ENCODE measurements at places on chromosomes 7 and 10.
A peak's percentile ranks its signal among the peaks of the same experiment; 100 is the strongest.

GRCh38 chr7:143892527-143893300 is 9.3 kb downstream of the TCAF1 start:
- DNase-seq = peak; percentile 60

GRCh38 chr7:54813398-54813797 is 54.4 kb upstream of the SEC61G start:
- no peak for DNase-seq

GRCh38 chr10:59387951-59388670 is 25.8 kb upstream of the FAM13C start:
- DNase-seq = peak; percentile 96

DNA sequence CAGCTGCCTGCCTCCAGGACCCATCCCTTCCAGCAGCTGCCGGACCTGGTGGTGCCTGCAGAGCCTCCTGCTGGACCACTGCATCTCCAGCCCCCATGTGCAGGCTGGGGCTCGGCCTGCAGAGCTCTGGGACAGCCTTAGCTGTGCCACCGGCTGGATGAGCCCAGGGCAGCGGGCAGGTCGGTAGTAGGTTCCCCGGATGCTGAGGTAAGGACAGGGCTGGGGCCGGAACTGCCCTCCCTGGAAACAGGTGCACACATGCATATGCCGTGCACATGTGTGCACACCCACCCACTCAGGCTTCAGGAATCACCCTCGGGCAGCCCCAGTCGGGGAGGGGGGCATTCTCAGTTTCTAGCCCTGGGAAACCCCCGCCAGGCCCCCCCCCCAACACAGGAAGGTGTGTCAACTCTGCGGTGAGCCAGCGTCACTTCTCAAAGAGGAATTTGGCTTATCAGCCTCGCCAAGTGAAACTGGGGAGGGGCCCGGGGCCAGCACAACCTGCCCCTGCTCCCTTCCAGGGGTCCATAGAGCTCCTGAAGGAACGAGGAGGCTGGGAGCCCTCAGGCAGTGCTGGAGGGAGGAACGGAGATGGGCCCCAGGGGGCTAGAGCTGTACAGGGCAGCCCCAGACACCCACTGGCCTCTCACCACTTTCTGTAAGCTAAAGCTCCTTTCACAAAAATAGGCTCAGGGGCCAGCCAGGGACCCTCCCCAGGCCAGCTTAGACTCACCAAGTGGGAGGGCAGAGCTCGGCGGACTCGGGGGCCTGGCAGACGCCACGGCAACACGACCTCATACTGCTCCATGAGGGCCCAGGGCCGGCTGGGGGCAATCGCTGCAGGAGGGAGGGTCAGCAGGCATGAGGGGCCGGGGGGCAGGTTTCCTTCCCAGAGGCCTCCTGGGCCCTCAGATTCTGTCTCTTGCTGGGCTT is 1.7 kb downstream of the ADAM8 start:
- no peak for DNase-seq

- no peak for DNase-seq
These were observed 38.0 kb downstream of the FOXI2 start for GRCh38 chr10:127774766-127775559.

DNA sequence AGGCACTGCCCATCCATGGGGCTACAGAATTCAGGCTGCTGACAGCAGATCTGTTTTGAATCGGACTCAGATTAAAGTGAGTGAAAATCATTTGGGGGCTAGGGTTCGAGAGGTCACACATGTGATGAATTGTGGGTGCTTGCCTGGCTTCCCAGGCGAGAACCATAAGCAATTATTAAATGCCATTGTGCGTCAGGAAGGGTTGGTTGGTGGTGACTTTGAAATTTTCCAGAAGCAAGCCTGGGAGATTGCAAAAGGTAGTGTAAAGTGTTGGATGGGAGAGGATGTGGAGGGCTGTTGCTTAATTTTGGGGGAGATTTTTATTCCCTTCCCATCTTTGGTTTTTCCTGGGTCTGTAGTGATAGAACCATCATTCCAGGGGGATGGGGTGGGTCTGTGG is 34.6 kb downstream of the LRMDA start:
- peak; percentile 86 for DNase-seq

DNA sequence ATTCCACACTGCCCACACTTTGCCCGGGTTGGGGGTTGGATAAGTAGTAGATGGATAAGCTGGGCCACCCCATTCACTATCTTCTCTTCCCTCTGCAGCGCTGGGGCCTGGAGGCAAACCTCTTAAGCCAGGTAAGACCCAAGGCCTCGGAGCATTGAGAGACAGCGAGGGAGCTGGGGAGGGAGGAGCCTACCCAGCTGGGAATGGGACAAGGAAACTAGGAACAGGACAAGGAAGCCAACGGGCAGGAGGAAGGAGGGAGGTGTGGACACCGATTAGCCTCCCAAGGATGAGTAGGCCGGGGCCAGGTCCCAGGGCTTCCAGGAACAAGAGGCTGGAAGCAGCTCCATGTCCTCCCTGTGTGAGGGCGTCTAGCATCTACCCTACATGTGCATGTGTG is 9.6 kb downstream of the ELN start:
- no peak for DNase-seq

- DNase-seq = no peak
These were observed 75.3 kb upstream of the PTN start for GRCh38 chr7:137418841-137419240.

DNA sequence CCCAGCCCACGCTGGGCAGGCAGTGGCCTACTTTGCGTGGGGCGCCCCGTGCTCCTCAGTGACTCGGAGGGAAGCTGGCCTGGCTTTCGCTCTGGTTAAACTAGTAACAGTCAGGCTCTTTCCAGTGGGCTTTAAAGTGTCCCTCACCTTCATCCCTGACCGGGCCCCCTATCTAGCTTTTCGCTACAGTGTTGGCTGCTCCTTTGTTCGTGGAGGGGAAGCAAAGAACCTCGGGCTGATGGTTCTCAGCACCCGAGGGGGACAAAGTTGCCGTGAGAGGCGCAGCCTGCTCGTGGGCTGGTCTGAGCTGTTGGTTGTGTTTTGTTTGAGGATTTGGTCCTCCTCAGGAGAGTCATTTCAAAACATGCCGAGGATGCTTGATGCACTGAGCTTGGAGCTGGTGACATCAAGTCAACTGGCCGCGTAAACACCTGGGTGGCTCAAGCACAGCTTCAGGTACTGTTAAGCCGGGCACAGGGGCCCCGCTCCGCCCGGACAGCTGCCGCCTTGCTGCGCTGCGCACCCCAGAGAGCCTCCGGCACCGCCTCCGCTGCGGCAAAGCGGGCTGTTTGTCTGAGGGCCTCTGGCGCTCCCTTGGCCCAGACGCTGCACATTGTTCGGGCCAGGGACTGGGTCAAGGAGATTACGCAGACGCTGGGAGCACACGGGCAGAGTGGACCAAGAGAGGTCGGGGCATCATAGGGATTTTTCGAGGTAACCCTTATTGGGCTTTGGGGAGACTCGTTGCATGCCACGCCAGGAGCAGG is 1.6 kb downstream of the DLX6 start:
- DNase-seq = no peak

DNA sequence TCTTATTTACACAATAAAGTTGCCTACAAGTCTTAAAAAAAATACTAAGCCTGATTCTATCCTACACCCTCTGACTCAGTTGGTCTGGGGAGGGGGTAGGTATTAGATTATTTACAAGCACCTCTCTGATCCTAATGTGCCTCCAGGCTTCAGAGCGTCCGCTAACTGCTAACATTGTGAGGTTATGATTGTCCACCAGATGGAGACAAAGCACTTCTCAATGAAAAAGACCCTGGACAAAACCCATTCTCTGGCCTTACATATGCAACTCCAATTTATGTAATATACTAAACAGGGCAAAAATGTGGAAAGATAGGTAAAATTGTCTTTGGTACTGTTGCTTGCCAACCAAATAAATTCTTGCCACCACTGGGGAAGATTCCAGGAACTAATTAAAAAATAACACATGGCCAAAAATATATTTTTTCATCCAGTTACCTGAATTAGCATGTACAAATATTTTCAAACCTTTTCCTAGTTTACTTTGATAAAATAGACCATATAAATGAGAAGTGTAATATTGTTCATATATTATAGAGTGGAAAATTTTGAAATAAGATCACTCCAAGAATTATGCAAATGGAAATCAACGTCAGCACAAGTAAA is 92.4 kb downstream of the KIF20B start:
- DNase-seq = peak; percentile 75

GRCh38 chr10:1738950-1739349 is 1.6 kb upstream of the ADARB2 start:
- no peak for DNase-seq

- DNase-seq = no peak
These were observed 121.1 kb upstream of the PDE1C start for GRCh38 chr7:32191305-32191704.

- DNase-seq = no peak
These were observed 77.2 kb upstream of the CALCR start for GRCh38 chr7:93651603-93652159.

DNA sequence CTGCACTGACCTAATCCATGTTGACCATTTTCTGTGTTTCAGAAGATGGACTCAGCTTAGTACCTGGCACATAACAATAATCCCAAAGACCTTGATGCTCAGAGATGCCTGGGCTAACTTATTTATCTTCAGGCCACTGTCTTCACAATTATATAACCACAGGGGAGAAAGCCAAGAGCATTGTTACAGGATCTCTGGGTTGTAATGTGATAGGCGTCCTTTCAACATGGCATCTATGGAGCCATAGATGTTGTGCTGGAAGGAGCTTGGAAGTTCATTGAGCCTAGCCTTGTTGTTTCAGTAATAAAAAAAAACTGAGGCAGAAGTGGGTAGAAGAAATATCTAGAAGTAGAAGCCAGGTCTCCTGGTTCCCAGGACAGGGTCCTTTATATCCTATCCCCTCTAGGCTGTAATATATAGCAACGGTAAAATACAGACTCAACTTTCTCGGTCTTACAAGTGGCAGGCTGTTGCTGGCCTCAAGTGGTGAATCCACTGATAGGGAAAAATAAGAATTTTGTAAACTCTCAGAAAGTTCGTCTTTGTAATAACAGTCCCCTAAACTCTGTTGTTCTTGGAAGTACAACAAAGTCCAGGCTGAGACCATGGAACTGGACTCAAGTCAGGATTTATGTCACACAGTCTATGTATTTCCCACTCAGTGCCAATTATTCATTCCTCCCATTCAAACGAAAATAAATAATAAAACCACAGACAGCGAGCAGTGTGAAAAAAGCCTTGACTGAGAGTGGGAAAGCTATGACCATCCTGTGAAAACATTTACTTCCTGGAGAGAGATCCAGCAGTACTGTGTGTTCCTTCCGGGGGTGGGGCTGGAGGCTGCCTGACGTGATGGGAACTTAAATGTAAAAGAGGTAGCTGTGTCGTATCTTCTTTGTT is 277.6 kb downstream of the REEP3 start:
- DNase-seq = peak; percentile 77

DNA sequence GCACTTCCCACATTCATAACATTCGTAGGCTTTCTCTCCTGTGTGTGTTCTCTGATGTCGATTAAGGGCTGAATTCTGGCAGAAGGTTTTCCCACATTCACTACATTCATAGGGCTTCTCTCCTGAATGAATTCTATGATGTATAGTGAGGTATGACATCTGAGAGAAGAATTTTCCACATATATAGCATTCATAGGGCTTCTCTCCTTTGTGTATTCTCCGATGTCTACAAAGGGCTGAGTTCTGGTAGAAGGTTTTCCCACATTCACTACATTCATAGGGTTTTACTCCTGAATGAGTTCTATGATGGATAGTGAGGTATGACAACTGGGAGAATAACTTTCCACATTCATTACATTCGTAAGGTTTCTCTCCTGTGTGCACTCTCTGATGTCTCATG is 15.6 kb downstream of the ZNF12 start:
- no peak for DNase-seq

DNA sequence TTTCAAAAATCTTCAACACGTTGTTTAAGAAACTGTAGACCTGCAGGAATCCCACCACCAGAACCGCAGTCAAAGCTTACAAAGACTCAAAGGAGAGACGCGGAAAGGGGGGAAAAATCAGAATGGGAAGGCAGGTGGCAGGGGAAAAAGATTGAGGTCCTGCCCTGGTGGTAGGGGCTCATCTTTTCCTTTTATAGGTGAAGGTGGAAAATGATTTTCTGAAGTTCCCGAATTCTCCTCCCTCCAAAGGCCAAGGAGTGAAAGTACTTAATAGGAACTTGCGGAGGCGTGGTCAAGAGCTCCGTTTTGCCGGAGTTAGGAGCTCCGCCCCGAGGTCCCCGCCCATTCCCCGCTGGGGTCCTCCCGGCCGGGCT is 724 bp downstream of the BBIP1 start:
- peak; percentile 94 for DNase-seq

DNA sequence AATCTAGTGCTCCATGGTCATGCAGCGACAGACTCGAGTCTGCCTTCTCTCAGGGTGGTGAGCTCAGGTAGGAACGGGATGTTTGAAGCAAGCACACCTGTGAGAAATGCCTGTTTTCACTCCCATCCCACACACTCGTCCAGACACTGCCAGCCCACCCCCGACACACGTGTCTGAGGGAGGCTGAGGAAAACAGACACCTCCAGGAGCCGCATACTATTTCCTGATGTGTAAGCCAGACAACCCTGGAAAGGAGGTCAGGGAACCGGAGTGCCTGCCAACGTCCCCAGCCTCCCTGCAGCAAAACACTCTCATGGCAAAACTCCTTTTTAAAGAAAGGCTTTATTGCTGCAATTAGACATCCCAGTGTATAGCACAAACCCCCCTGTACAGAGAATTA is 80.2 kb downstream of the ALOX5 start:
- peak; percentile 8 for DNase-seq

- peak; percentile 31 for DNase-seq
These were observed 56.6 kb upstream of the TRUB1 start for GRCh38 chr10:114881417-114881816.

DNA sequence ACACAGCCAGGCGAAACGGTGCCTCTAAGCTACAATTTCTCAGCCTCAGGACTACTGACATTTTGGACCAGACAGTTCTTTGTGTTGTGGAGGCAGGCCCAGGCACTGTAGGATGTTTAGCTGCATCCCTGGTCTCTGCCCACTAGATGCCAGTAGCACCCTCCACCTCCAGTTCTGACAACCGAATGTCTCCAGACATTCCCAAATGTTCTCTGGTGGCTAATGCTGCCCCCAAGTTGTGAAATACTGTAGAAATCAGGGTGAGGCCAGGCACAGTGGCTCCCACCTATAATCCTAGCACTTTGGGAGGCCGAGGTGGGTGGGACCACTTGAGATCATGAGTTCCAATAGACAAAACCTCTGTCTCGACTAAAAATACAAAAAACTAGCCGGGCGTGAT is 18.2 kb downstream of the HNRNPF start:
- peak; percentile 54 for DNase-seq
